Stimulated activated CD4-positive, alpha-beta T cell treated with anti-CD3 and anti-CD28 coated beads, TNF-alpha, amount 100 ng/mL, for 4 hours (primary cell): ENCODE measurements at places on chromosomes 12 and 14.

DNA sequence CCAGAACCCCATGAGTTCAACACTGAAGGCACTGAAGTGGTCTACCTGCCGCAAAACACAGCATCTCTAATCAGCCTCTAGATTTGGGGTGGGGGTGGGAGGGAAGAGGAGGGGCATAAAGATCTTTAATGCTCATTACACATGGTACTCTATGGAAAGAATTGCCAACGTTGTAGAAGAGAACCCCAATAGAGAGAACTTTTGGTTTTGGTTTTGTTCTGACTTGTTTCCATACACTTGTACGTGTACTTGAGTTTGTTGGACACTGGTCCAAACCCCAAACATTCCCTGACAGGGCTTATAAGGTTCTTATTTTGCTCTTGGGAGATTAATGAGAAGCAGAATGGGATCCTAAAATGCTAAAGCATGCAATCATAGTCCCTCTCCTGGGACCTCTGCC lies 31.0 kb downstream of the GNPTAB start:
- DNase-seq: no peak

DNA sequence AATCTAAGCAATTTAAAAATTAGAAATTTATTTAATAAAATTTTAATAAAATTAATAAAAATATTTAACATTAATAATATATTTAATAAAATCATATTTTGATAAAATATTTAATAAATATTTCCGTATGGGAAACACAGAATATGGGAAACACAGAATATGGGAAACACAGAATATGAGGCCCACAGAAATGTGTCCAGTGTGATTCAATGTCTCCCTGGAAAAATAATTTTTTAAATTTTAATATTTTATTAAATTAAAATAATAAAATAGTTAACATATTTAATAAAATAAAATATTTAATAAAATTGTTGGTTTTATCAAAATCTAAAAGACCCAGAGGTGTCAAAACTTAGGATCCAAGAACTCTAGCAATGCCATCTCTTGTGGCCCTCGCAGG lies 186.4 kb downstream of the TMEM132D start:
- DNase-seq: no peak

GRCh38 chr12:45219621-45220020 lies 3.7 kb downstream of the ANO6 start:
- DNase-seq: no peak

DNA sequence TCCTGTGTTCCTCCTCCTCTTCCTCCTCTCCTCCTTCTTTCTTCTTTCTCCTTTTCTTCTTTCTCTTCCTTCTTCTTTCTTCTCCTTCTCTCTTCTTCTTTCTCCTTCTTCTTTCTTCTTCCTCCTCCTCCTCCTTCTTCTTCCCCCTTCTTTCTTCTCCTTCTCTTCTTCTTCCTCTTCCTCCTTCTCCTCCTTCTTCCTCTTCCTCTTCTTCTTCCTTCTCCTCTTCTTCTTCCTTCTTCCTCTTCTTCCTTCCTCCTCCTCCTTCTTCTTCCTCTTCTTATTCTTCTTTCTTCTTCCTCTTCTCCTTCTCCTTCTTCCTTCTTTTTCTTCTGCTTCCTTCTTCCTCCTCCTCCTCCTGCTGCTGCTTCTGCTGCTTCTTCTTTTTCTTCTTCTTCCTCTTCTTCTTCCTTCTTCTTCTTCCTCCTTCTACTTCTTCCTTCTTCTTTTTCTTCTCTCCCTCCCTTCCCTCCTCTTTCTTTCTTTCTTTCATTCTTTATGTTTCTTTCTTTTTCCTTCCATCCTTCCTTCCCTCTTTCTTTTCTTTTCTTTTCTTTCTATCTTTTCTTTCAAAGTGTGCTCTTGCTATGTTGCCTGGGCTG lies 19.0 kb downstream of the C12orf71 start:
- DNase-seq: no peak

DNA sequence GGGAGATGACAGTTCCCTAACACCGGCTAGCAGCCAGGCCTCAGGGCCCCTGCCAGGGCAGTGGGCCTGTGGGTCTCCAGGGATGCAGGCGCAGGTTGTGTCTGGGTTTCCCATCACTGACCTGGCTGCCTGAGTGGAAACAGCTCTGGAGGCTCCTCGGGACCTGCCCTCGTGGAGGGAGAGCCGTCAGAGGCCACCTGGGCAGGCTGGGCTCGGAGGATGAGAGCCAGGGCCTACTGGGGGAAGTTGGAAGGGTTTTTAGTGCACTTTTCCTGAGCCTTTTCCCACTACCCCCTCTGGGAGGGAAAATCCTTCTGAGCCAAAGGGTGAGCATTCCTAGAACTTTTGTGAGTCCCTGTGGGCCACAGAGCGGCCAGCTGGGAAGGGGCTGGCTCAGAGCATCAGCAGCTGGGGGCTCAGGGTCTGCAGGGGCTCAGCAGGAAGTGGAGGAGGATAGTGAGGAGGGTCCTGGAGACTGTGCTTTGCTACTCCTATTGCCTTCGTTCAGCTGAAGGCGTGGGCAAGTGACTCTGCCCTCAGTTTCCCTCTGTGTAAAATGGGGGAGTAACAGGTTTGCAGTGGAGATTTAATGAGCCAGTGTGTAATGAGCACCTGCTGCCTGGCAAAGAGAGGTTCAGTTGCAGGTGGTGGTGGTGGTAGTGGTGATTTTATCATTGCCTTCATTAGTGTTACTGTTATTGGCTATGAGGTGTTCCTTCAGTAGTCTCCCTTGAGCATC lies 1.8 kb downstream of the SH2B3 start:
- no peak for DNase-seq

DNA sequence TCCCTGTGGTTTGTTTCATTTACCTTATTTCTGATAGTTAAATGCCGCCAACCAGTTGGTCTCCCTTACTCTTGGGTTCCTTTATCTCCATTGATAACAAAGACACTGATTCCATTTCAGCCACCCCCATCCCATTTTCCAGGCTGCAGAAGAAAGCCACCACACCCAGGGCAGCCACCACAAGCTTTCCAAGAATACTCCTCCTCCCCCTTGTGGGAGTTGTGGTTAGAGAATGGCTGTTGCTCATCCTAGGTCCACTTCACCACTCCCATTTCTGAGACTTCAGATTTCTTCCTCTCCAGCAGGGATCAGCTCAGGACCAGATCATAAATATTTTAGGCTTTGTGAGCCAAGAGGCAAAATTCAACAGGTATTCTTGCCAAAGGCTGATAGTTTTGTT lies 73.9 kb downstream of the ANO4 start:
- DNase-seq: no peak

DNA sequence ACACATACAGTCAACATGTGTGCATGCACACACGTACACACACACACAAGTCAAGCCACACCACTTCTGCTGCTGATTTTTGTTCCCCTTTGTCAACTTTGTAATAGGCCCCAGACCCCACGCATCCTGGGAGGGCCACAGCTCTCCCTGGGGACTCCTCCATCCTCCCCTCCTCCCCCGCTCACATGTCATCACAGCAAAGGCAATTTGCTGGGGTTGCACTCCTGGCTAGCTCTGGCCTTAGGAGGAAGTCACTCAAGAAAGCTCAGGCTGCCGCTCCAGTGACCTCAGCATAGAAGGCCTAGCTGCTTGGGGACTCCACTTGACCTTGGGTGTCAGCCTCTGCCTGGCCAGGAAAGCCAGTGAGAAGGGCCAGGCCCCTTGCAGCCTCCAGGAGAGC lies 27.2 kb downstream of the NGB start:
- no peak for DNase-seq

DNA sequence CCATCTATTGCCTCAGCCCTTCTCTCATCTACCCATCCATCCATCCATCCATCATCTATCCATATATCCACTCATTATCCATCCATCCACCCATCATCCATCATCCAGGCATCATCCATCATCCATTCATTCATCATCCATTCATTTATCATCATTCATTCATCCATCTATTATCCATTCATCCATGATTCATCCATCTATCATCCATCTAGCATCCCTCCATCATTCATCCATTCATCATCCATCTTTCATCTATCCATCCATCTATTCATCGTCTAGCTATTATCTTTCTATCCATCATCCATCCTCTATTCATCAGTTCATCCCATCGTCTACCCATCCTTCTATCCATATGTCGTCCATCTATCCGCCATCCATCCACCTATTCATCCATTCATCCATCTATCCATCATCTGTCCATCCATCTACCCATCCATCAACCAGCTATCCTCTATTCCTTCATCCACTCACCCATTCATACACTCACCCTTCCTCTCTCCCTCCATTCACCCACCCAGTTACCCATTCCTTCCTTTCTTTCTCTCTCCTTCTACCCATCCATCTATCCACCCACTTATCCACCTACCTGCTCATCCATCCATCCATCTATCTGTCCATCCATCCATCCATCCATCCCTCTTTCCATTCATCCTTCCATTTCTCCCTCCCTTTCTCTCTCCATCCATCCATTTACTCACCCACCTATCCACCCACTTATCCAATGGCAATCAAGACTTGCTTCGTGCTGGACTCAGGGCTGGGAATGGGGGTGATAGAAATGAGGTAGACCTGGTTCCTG lies 59.3 kb downstream of the KIF26A start:
- DNase-seq: no peak

- DNase-seq: no peak
Observed at GRCh38 chr14:85483652-85484051, 46.3 kb upstream of the FLRT2 start.

- DNase-seq: no peak
Observed at GRCh38 chr14:101839236-101839635, 77.7 kb downstream of the PPP2R5C start.

GRCh38 chr14:95959317-95959716 lies 79.8 kb upstream of the C14orf132 start:
- DNase-seq: no peak

DNA sequence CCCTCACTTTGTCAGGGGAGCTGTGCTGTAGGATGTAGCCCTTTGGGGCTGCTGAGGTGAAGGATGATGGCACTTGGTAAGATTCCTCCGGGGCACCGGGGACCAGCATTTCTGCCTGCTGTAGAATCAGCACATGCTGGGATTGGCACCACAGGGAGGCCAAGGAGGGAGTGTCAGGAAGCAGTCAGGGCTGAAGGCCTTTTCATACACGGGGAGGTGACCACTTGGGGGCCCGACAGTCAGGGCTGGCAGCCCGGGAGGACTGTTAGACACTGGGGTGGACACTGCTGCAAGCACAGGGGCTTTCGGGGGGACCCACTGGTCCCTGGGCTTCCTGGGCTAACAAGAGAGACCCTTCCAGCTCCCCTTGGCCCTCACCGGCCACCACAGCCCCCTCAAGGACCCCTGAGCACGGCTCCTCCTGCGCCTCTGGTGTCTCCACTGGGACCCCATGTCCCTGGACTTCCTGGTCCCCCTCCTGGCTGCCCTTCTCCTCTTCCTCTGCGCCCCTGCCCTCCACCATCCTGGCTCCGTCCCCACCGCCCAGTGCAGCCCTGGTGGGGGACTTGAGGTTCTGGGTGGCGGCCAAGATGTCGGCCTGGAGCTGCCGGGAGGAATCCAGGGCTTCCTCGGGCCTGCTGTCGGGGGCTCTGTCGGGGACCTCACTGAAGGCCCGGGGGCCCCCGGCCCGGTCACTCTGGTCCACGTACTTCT lies 6.5 kb downstream of the TMEM119 start:
- no peak for DNase-seq

GRCh38 chr14:105700622-105701288 lies 174.4 kb downstream of the TMEM121 start:
- DNase-seq: no peak

DNA sequence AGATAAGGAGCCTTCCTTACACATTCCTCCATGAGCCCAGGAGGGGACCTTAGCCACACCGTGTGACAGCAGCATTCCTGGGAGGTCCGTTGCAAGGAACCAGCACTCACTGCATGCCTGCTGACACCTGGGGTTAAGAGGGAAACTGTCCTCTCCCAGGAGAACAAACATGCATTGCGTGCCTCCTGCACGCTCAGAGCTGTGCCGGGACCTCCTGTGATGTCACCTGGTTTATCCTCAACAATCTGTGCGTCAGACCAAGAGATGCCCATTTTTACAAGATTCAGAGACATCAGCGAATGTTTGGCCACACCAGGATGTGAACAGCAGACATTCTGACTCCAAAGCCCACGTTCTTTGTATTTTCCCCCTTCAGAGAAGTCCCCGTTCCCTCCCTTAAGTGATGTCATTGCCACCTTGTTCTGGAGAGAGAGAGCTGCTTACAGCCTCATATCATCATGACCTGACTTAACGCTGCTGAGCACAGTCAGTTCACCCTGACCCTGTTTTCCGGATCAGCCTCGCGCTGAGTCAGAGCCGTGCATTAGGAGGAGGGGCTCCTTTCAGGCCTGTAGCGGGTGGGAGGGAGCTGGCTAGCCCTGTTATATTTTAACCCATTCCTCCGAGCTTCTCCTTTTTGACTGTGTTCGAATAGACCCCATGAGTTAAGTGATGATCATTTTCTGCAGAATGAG lies 36.2 kb downstream of the TMEM120B start:
- DNase-seq: no peak

DNA sequence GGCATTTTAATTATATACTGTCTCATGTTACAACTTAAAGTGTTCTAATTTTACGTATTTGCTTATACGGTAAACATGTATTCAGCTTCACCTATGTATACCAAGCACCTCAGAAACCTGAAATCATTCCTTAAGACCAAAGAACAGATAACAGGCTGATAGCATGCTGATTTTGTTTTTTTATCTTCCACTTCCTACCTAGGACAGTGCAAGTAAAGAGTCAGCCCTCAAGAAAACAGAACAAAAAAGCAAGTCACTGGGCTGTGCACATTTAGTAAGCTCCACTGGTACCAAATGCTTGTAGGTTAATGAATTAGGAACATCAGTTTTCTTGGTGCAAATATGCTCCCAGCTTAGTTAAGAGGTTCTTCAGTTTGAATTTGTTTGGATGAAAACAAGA lies 611.3 kb downstream of the VRK1 start:
- no peak for DNase-seq

- no peak for DNase-seq
Observed at GRCh38 chr14:106877517-106877916, 1351.1 kb downstream of the TMEM121 start.

- no peak for DNase-seq
Observed at GRCh38 chr14:65471038-65471878, 58.7 kb downstream of the FUT8 start.
